ENCODE measurements at places on chromosomes 4 and X. TPM values are rescaled to one million over a fixed set of nuclear protein-coding genes. Genes with fewer than 3 reads are reported as not detected.

The SASH3 gene
- 3.8 TPM for polyA plus RNA-seq

The DIAPH2 gene
- 15.3 TPM for polyA plus RNA-seq

The DMP1 gene
- not detected for polyA plus RNA-seq

The ENPEP gene
- polyA plus RNA-seq = 27.7 TPM

The DMRTC1 gene
- polyA plus RNA-seq = 0.53 TPM

The USP9X gene
- polyA plus RNA-seq = 63.4 TPM

The SEC24D gene
- polyA plus RNA-seq = 49.5 TPM

The MECP2 gene
- 30.6 TPM for polyA plus RNA-seq

The ZNF185 gene
- 17.1 TPM for polyA plus RNA-seq

The MAGEB2 gene
- polyA plus RNA-seq = not detected

The TREX2 gene
- 0.67 TPM for polyA plus RNA-seq

The ADAM29 gene
- polyA plus RNA-seq = 0.11 TPM

DNA sequence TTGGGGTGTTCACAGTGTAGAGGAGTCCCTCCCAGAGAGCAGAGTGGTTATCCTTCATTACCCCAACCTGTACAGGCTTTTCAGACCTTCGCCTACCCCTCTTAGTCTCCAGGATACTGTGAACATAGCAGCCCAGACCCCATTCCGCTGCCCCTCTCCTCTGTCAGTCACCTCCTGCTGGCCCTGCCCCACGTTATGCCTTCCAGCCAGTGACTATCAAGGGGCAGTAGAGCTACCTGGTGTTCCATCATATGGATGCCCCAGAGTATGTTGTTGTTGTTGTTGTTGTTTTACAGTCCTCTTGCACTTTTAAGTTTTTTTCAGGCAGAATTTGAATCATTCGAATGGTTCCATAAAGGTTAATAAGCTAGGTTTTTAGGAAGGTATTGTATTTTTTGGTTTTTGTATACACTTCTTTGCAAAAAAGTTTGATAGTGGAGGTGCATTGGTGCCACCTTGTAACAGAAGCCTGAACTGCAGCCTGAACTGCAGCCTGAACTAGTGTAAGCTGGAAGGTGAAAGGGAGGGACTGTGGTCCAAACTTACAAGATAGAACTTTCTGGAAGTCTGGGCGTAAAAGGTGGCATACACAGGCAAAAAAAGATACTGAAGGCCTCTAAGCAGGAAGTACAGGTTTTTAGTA is 101.4 kb upstream of the RAB40AL start:
- peak; percentile 8 for DNase-seq

DNA sequence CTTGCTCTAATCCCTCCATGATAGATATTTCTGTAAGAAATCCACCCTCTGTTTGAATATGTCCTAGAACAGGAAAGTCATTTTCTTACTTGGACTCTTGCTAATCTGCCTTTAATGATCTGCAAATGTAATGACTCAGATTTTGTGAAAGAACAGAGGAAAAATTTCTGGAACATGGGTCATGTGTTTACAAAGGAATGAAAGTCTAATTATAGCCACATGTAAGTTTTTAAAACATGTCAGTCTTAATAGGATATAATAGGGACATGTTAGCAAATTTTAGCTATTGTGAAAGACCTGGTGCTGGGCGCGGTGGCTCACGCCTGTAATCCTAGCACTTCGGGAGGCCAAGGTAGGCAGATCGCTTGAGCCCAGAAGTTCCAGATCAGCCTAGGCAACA is 47.6 kb downstream of the GRK4 start:
- peak; percentile 72 for DNase-seq

- DNase-seq = no peak
These were observed 40.7 kb upstream of the GPC3 start for GRCh38 chrX:134025986-134026545.

- DNase-seq = no peak
These were observed 52.2 kb downstream of the SPATA18 start for GRCh38 chr4:52103319-52103718.

DNA sequence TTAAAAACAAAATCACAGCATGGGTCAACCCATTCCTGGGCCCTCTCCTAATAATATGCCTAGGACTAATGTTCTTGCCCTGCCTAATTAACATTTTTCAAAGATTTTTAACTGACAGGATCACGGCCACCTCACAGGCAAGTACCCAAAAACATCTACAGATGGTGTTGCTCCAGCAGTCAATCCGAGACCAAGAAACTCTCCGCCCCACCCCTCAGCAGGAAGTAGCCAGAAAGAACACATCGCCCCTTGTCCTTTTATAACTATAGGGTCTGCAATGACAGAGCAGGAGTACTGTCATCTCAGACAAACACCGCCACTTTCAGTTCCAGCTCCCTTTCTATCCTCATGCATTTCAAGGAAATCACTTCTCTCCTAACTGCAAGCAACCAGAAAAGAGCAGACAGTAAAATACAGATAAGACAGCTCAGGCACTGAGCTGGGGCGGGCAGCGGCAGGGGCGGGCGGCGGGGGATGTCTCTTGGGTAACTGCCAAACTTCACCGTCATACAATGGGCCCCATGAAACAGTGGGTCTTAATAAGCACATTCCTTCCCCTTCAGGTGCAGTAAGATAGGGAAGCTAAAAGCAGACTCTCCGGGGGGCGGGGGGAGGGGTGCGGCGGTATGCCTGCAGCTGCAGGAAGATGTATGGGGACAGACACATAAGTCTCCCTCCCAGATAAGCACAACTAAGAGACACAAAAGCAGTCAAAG is 67.4 kb downstream of the ZNF182 start:
- DNase-seq = peak; percentile 4

- no peak for DNase-seq
These were observed 3.8 kb upstream of the FBXW7 start for GRCh38 chr4:152539556-152540292.

DNA sequence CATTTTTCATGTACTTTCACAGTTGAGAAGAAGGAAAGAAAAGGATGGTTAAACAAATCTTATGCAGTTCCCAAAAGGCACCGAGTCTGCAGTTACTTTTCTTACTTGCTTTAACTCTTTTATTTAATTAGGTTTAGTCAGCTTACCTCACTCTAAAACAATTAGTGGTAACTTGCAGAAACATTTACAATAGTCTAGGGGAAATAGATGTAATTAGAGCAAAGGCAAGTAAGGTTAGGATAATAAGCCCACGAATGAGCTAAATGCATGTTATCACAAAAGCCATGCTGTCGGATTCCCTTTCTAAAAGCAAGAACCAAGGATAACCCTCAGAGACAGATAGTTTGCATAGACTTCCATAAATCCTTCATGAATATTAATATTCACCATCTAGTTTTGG is 82.0 kb upstream of the VCX2 start:
- no peak for DNase-seq

GRCh38 chrX:9845578-9845952 is 59.3 kb downstream of the SHROOM2 start:
- DNase-seq = no peak

GRCh38 chrX:135596495-135596894 is 76.0 kb downstream of the INTS6L start:
- DNase-seq = peak; percentile 14

DNA sequence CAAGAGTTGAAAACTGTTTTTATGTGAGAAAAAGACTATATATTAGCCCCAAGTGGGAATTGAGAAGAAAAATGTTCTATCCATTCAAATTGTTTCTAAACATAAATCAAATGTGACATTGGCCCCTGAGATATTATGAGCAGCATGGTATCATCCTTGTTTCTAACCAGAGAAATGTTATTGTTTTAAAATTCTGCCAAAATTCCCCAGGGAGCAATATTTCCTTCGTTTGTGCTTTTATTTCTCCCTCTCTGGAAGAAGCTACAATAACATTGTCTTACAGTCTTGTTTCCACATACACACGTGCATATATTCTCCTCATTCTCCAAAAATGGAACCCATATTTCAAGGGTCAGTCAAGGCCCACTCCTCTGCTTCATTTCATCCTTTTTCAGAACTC is 46.7 kb downstream of the MAGEB17 start:
- no peak for DNase-seq

DNA sequence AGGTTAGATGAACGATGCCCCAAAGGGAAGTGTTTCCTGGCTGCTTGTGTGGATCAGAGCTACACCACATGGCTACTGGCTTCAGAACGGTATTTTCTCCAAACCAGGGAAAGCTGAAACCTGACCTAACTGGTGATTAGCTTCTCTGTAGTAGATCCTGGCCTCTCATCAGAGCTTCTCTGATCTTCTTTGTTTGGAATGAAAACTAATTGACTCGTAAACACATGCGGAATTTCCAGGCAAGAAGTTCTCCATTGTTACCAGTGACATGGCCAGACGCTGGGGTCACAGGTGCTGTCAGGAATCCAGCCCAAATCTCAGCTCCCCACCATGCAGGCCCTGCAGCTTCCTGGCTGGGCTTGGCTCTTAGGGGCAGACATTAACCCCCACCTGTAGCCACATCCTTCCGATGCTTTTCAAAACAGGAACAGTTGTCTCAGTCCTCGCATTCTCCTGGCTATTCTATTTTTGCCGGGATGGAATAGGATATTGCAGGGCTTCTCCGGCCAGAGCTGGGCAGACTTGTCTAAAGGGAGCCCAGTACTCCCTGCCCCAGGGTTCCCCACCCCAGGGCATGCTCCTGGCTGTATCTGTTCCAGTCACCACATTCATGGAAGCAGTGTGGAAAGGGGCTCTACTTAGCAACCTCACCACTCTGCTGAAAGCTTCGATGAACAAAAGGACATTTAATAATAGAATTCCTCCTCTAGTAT is 305.4 kb upstream of the F9 start:
- no peak for DNase-seq

DNA sequence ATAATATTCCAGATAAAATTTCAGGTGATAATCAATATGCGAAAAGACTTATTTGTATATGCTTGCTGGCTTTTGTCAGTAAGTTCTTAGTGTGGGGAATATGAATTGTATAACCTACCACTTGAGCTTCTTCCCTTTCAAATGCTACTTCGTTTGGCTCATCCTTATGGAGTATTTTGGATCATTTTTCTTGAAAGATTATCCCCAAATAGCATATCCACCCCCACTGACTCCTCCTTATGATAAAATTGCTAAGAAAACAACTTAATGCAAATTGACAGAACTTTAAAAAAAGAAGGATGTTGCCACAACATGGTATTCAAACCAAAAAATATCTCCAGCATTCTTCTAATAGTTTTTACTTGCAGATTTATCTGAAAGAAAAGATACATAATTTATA is 393.3 kb downstream of the PPP3CA start:
- DNase-seq = no peak

GRCh38 chr4:123628288-123628687 is 231.7 kb downstream of the SPRY1 start:
- no peak for DNase-seq

DNA sequence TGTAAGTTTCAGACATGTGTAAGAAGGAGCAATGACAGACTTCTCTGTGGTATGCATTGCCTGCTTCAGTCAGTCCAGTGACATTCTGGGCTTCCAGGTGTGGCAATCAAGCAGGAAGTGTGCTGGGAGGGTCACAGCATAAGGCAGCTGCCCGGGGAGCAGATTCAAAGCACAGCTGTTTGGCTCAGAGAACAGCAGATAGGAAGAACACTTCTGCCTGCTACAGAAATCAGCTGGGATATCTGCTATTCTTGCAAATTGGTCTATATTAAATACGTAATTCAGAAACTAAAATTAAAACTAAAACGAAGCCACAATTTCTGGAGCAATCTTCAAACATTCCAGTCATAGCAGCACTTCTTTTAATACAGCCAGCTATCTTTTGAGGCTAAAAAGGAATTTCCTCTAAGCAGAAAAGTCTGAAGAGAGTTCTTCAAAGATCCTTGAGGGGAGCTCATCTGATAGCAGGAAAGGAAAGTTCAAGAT is 47.5 kb upstream of the GALNT7 start:
- no peak for DNase-seq

- DNase-seq = no peak
These were observed 14.7 kb downstream of the OR13H1 start for GRCh38 chrX:131558562-131558961.

DNA sequence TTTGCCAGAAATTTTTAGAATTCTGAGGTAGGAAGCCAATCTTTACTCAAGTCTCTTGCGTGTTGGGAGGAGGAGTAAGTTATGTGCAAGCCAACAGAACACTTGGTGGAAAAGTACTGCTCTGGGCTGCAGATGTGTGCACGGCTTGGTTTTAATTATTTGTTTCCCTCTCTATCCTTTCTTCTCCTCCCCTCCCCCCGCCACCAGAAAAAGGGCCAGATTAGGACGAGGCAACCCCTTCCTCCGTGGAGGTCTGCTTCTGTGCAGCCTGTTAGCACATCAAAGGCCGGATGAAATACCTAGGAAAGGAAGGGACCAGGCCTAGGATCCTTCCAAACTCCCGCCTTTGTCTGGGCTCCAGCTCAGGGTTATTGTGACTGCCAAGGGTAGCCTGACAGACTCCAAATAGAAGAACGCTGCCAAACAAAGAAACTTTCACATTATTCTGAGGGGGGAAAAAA is 1.0 kb upstream of the PGRMC1 start:
- DNase-seq = peak; percentile 28

GRCh38 chrX:53584891-53585290 is 101.6 kb downstream of the HUWE1 start:
- no peak for DNase-seq

DNA sequence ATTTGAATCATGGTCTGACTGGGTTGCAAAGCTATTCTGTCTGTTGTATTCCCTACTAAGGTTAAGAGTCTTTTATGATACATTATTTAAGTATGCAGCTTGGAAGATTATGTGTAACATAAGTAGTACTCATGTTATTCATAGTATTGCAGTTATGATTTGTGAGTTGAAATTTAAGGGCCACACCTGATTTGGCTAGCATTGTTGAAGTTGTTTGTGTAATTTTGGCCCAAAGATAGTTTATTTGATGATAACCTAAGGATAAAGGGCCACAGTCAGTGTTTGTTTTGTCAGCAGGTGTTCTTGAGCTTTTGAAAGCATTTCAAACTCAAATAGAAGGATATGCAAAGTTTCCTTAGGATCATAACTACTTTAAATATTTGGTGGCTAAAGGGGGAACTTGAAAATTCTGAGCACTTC is 38.9 kb downstream of the NUDT9 start:
- DNase-seq = no peak

- DNase-seq = no peak
These were observed 277.1 kb downstream of the KLHL13 start for GRCh38 chrX:117839544-117839943.

- DNase-seq = no peak
These were observed 287.2 kb upstream of the CT83 start for GRCh38 chrX:116749943-116750342.

DNA sequence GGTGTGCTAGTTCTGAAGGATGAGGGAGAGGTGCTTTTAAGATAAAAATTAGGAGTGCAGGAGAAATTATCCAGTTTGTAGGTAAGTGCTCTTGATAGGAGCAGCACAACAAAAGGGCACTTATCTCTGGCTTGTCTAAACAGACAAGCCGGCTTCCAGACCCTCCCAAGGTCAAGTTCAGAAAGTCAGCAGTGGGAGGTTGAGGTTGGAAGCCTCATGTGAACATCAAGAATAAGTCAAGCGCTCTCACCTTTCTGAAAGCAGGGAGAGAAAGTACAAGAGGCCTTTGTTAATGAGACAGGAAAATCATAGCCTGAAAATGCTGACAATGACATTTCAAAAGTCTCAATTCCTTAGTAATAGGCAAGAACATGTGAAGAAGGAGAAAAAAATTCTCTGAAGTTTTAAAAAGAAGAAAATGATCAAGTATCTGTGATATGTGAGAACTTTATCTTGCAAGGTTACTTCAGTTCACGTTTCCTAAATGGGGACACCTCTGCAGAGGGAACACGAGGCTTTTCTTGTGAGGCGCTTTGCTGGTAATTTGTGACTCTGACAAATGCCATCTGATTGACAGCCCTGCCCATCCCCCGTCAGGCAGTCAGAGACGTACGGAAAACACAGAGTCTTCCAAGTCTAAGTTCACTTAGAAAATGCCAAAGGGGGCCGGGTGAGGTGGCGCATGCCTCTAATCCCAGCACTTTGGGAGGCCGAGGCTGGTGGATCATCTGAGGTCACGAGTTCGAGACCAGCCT is 62.2 kb downstream of the TIGD2 start:
- no peak for DNase-seq

GRCh38 chrX:44239036-44239435 is 104.4 kb downstream of the EFHC2 start:
- DNase-seq = no peak

All from left lung (tissue), 14 donors.